ENCODE measurements at places on chromosomes 4 and X.

DNA sequence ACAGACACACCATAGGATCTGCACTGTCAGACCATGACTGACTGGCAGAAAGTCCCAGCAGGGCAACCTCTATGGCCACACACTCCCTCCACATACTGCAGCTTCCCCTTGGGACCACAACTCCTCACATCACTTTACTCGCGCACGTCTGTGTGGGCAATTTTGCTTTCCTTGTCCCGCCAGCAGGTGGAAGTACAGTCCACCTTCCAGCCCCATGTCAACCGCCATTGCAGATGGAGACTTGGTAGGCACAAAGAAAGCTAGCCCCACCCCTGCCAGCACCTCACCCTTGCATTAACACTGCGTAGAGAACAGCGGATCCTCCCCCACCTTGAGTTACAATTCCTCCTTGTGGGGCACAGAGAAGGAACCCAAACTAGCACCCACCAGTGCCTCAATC is 74.4 kb upstream of the NAP1L2 start:
- no peak for DNase-seq

- peak; percentile 84 for DNase-seq
Observed at GRCh38 chr4:56656346-56656643, 24.8 kb downstream of the HOPX start.

DNA sequence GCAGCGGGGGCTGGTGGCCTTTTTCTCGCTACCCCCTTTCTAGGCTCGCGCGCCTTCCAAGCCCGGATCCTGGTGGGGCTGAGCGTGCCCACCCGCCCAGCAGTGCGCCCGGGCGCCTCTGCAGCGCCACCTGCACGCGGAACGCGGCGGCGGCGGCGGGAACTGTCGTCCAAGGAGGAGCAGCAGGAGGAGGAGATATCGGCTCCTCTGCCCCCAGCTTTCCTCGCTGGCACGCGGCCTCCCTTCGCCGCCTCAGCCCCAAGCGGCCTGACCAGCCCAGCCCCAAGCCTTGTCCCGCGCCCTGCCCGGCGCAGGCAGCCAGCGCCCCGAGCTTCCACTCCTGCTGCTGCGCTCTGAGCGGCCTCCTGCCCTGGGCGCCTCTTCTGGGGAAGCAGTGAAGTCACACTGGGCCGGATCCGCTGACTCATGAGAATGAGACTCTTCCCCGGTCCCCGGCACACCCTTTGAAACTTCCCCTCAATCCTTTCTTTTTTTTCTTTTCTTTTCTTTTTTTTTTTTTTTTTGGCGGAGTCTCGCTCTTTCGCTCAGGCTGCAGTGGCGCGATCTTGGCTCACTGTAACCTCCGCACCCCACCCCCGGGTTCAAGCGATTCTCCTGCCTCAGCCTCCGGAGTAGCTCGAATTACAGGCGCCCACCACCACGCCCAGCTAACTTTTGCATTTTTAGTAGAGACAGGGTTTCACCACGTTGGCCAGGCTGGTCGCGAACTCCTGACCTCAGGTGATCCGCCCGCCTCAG is 10.6 kb upstream of the ELF4 start:
- DNase-seq = peak; percentile 95

DNA sequence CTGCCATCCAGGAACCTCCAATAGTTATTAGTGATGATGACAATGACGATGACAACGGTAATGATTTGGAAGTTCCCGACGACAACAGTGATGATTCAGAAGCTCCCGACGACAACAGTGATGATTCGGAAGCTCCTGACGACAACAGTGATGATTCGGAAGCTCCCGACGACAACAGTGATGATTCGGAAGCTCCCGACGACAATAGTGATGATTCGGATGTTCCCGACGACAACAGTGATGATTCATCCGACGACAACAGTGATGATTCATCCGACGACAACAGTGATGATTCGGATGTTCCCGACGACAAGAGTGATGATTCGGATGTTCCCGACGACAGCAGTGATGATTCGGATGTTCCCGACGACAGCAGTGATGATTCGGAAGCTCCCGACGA is 14.7 kb downstream of the CXCR3 start:
- DNase-seq = no peak

- DNase-seq = no peak
Observed at GRCh38 chrX:140524556-140524955, 19.7 kb upstream of the SOX3 start.

- DNase-seq = no peak
Observed at GRCh38 chrX:108348525-108348924, 89.7 kb downstream of the COL4A6 start.

DNA sequence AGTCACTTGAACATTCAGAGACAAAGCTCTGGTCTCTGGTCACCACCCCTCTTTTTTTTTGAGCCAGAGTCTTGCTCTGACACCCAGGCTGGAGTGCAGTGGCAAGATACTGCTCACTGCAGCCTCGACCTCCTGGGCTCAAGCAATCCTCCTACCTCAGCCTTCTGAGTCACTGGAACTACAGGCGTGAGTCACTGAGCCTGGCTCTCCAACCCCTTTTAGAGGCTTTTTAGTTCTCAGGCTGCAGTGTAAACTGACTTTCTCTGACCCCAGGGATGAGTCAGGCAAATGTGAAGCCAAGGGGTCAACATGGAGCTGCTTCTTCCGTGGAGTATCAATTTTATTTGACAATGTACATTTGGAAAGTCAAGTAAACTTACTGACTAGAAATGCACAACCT is 229.2 kb downstream of the PTTG2 start:
- DNase-seq = no peak

- no peak for DNase-seq
Observed at GRCh38 chr4:134027931-134028330, 173.7 kb downstream of the PABPC4L start.

DNA sequence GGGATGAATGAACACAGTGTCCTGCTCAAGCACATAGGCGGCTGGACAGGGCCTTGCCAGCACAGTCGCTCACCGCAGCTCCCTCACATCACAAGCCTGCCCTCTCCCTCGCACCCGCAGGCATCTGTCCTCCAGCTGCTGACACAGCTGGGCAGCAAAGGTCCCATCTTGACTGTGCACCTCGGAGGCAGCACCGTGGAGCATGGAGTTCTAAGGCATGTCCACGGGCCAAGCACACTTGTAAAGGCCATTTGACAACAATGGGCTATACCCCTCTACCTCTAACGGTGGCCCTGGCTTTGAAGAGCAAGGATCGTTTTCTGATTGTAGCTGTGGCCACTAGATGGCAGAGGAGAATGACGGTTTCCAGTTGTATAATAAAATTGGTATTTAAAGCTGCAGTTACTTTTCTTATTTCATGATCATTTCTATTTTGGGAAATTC is 53.8 kb downstream of the APLN start:
- DNase-seq = peak; percentile 35

- no peak for DNase-seq
Observed at GRCh38 chr4:127120441-127121090, 512.2 kb upstream of the INTU start.

- no peak for DNase-seq
Observed at GRCh38 chr4:163941221-163941905, 446.9 kb downstream of the TMA16 start.

GRCh38 chr4:94390804-94391410 is 48.3 kb upstream of the HPGDS start:
- DNase-seq = no peak

GRCh38 chr4:119209077-119209476 is 3.4 kb upstream of the USP53 start:
- DNase-seq = no peak

DNA sequence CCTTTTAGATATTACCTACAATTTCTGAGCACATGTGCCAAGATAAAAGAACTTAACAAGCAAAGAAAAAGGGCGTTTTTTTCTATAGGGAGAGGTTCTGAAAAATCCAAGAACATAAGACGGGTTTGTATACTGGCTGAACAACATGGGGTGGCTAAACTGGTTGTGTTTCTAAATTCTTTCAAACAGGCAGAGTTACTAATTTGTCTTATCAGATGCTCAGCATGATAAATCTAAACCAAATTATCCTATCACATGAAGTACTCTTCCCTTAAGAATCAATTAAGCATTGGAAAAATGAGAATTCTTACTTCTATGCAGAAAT is 45.4 kb upstream of the PGM2 start:
- DNase-seq = no peak

GRCh38 chr4:145538596-145538995 is 56.9 kb downstream of the SMAD1 start:
- DNase-seq = no peak

GRCh38 chrX:133640161-133641015 is 225.1 kb upstream of the GPC4 start:
- no peak for DNase-seq

- DNase-seq = no peak
Observed at GRCh38 chr4:41060352-41061334, 153.7 kb downstream of the APBB2 start.

DNA sequence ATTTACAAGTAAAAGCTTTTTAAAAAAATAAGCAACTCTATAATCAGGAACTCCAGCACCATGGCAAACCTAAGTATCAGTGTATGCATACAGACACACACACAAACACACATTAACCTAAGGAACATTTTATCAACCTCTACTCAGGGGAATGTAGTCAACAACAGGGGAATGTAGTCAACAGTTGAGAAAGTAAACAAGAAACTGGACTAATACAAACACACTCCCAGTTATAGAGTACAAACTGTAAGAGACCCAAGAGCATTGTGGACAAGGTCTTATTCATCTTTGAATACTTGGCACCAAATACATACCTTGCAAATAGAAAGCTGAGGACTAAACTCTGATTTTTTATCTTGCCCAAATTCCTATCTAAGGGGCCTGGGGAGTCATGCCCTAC is 36.2 kb downstream of the PAPSS1 start:
- DNase-seq = no peak

DNA sequence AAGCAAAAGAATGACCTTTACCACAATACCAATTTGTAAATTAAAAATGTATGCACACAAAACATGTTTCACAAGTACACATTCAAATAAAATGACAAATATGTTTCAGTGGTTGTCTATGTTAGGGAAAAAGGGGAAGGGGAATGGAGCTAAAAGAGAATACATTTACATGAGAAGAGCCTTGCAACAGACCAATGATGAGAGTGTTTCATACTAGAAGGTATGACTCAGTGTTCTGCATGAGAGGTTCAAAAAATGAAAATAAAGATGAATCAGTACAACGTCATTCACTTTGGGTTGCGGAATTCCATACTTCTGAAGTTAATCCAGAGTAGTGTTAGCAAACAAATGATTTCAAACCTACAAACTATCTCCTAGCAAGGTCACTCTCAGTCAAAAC is 51.7 kb downstream of the RPGR start:
- DNase-seq = no peak

- no peak for DNase-seq
Observed at GRCh38 chrX:29902004-29902403, 313.4 kb upstream of the MAGEB2 start.

DNA sequence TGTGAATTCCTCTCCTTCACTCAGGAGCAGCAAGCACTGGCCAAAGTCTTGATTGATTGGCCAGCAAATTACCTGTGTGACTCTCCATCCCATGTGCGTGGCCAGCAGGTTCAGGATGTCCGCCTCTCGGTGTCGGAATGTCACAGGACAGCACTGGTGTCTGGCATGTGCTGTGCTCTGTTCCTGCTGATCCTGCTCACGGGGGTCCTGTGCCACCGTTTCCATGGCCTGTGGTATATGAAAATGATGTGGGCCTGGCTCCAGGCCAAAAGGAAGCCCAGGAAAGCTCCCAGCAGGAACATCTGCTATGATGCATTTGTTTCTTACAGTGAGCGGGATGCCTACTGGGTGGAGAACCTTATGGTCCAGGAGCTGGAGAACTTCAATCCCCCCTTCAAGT is 20.4 kb downstream of the TLR2 start:
- no peak for DNase-seq

Data from upper lobe of left lung (tissue), 6 donors.